Left renal pelvis (tissue), 4 donors: ENCODE measurements at places on chromosomes 7 and 10. TPM values are rescaled to one million over a fixed set of nuclear protein-coding genes. Genes with fewer than 3 reads are reported as not detected.

LGI1 gene
- polyA plus RNA-seq, result 6.7 TPM

CCDC146 gene
- 24.5 TPM for polyA plus RNA-seq

CALU gene
- polyA plus RNA-seq, result 319 TPM

CASD1 gene
- 51.6 TPM for polyA plus RNA-seq

VDAC2 gene
- 274 TPM for polyA plus RNA-seq

AMZ1 gene
- polyA plus RNA-seq, result 0.16 TPM
